Activated CD8-positive, alpha-beta memory T cell treated with anti-CD3 and anti-CD28 coated beads for 48 hours (primary cell): ENCODE measurements at places on chromosomes 12 and 14.

DNA sequence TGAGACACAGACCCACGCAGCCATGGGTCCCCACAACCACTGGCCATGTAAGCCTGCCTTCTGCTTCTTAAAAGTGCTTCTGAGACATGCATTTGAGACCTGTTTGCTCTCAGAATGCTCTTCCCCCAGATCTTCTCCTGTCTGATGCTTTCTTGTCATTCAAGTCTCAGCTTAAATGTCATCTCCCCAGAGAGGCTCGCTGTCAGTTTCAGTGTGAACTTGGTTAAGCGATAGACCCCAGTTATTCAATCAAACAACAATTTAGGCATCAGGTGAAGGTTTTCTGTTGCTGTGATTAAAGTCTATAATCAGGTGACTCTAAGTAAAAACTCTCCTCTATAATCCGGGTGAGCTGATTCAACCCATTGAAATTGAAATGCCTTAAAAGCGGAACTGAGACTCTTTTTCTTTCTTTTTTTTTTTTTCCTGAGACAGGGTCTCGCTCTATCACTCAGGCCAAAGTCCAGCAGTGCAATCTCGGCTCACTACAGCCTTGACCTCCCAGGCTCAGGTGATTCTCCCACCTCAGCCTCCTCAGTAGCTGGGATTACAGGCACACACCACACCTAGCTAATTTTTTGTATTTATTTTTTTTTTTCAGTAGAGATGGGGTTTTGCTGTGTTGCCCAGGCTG is 123.4 kb downstream of the KSR2 start:
- no peak for DNase-seq

- DNase-seq, result no peak
Measured at GRCh38 chr12:106190581-106190980, 51.8 kb upstream of the NUAK1 start.

GRCh38 chr12:93978553-93978952 is 169.8 kb upstream of the PLXNC1 start:
- DNase-seq, result no peak

DNA sequence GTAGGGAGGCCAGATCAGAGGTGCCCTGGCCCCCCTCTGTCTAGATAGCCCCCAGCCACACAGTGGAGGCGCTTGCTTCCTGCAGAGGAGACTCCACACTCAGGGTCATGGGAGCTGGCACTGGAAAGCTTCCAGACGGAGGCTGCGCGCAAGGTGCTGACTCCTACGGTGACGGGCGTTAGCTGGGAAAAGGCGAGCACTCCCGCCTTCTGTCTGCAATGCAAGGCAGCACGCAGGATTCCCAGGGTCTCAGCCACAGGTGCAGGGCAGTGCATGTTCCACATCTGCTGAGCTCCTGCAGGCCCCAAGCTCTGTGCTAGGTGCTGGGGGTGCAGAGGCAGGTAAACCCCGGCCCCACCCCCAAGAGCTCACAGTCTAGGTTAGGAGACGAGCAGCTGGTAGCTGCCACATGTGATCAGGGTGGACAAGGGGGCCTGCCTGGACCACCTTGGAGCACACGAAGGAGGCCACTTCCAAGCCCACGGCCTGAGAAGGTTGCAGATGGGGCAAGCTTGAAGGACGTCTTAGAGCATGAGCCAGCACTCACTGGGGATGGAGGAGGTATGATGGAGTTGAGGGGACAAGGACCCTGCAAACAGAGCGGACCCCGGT is 310.9 kb upstream of the DIO3 start:
- no peak for DNase-seq

- DNase-seq, result no peak
Measured at GRCh38 chr12:27142101-27142721, 59.8 kb upstream of the C12orf71 start.

DNA sequence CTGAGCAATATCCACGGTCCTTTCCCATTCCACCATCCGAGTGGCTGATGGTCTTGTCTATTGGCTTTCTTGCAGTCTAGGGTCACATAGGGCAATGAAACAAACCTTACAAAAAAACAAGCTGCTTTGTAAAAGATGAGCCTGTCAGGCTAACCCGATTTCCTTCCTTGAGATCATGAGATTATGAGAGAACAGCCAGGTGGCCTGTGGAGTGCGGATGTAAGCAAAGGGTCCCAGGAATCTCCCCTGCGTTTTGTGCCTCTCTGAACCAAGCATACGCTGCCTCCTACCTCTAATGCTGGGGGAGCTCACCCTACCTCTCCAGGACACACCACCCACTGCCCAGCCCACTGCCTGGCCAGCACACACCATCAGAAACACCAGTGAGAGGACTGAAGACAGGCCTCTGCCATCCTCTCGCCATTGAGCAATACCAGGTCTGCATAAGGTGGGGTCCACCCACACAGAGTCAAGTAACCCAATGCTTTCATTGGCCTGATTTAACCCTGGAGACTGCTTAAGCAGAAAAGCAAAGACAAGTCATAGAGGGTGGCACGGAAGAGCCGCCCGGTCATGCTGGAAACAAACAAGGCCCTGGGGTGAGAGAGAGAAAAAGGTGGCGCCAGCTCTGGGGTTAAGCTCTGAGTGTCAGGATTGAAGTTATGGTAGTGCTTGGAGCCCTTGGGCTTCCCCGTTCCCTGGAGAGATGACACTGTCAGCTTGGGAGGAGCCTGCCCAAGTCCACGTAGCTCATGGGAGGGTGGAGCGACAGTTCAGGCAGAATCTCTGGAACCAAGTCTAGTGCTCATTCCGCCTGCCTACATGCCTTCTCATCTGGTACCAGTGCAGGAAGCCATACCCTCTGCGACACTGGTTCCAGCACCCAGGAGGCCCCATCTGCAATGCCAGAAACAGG is 46.6 kb downstream of the CALM1 start:
- DNase-seq, result no peak

GRCh38 chr12:15050659-15051058 is 77.8 kb downstream of the PDE6H start:
- DNase-seq, result no peak

DNA sequence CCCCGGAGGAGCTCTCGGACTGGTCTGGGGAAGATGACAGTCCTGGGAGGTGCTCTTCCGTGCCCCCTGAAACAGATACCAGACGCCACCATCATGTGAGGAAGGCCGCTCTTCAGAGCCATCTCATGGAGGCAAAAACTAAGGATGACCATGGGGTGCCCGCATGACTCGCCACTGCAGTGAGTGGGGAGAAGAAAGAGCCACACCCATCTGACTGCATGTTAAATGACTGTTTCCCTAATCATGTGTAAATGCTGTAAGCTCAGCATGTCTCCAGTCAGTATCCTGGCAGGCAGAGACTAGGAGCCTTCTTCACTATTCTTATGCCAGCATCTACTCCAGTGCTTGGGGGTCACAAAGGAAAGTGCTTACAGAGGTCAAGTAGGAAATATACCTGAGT is 4.0 kb downstream of the STON2 start:
- no peak for DNase-seq
